ENCODE measurements at places on chromosomes 3 and 15.

- DNase-seq, result no peak
Observed at GRCh38 chr15:74784426-74785193, 2.7 kb downstream of the CSK start.

GRCh38 chr3:102192575-102192974, 242.2 kb upstream of the ZPLD1 start:
- DNase-seq, result no peak

- DNase-seq, result peak; percentile 78
Observed at GRCh38 chr3:184284696-184285095, 8.9 kb downstream of the ECE2 start.

DNA sequence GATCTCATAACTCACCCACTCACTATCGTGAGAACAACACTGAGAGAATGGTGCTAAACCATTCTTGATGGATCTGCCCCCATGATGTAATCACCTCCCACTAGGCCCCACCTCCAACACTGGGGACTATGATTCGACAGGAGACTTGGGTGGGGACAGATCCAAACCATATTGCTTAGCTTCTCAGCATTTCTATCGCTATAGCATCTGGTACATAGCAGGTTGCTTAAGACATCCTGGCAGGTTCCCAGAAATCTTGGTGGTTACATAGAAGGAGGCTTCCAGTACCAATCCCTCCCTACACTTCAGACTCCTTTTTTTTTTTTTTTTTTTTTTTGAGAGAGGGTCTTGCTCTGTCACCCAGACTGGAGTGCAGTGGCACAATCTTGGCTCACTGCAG, 487.8 kb downstream of the EDEM1 start:
- DNase-seq, result no peak

GRCh38 chr3:192433704-192434103, 293.6 kb downstream of the FGF12 start:
- no peak for DNase-seq

DNA sequence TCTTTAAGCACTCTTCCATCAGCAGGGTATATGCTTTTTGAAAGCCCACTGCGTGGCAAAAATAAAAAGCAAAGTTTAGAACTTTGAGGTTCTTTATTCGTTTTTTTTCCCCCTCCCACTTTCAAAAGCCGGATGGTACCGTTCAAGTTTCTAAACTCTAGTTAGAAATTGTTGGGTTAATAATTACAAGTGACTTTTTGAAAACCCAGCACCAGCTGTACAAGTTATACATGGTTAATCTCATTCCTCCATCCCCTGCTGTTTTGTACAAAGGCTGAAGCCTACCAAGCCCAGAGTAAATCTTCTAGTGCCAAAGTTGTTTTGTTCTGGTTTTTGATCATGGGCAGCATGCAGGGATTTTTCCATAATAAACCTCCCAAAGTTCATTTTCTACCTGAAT, 48.6 kb downstream of the WDR72 start:
- DNase-seq, result no peak

DNA sequence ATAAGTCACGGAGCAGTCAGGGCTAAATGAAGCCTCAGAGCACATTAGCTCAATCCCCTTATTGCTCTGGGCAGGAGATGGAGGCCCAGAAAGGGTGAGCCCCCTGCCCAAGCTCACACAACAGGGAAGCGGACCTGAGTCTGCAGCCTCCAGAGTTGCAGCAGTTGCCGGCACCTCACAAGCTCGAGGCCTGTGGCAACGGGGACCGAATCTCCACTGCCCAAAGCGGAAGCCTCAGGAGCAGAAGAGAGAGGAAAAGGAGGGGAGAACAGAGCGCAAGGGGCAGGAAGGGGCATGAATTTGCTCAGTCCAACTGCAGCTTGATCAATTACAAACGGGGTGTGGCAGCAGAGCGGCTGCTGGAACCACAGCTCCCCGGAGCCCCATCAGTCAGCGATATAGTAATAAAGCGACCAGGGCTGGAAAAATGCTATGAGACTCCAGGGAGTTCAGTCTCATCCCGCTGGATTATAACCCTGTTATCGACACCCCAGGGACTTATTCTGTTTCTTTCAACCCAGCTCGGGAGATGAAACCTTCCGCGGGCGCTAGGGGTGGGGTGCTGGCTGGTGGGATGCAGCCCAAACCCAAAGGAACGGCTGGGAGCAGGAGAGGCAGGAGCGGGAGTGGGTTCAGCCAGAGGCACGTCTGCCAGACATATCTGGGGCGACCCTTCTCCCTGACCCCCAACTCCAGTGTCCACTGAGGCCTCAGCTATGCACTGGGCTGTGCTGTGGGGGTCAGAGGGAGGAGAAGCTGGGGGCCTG, 219.7 kb upstream of the LINGO1 start:
- peak; percentile 38 for DNase-seq

DNA sequence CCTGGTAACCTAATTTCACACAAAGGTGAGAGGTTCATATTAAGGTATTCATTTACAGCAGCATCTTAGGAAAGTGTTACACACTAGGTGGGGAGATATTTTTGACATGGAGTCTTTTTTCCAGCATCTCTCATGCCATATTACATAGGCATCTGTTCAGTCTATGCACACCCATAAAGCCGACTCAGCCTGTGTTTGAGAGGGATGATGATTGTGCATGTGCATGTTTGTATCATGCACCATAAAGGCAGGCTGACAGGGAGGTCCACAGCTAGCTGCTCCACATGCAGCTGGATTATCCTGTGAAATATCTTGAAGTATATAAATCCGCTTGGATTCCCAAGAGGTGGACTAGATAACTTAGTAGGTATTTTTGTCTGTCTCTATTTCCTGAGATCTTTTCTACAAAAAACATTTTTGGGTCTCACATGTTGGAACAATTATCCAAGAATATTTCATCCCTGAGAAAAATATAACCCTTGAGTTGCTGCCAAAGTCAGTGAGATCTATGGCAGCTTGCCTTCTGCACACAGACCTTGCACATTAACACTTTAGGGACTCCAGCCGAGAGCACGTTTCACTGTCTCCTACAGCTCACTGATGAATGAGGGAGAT, 288.4 kb upstream of the DPH6 start:
- DNase-seq, result no peak

DNA sequence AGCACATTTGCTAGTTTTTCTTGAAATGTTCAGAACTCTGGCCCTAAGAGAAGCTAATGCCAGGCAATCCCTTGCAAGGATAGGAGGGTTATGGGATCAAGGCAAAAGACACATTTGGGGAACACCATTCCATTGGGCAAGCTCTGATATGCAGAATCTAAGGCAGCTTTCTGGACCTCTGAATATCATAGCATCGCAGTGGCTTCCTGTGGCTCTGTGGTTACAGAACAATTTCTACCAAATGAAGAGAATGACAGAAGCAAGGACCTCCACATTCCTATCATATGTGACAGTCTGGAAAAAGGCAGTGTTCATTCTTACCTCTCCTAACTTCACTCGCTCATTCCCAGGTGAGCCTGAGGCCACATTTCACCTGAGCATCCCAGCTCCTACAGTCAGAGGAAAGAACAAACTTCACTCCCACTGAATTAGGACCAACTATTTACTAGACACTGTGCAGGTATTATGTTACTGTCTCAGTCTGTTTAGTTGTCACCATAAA, 836.1 kb upstream of the CFAP20DC start:
- DNase-seq, result no peak

DNA sequence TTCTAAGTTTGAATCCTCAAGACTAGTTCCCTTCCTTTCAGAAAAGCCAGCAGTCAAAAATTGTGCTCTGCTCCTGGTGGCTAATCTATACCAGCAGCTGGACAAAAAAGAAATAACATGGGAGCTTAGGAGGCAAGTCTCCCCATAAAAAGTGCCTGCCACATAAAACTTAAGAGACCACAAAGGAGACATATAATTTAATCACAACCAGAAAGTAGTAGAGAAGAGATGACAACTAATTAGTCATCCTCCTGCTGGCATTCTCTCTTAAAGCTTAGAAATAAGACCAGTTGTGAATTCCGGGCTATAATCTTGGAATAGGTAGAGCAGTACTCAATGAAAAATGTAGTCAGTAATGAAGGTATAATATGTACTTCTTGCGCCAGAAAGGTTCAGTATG, 20.2 kb upstream of the IMPG2 start:
- no peak for DNase-seq

DNA sequence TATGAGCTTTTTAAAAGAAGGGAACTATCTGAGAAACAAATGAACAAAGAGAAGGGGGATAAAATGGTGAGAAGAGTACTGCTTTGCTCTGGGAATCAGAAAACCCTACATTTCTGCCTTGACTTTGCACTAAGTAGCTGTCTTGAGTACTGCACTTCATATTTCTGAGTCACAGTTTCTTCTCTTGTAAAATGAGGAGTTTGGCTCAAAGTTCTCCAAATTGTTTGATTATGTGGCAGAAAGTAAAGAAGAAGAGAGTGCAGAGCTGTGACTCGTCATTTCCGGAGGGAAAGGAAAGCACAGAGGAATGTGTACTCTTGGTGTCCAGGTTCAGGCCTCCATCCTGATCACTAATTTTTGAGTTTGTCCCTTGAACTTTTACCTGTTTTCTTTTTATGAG, 54.7 kb downstream of the TP63 start:
- no peak for DNase-seq

- no peak for DNase-seq
Observed at GRCh38 chr3:100319951-100320350, 14.6 kb upstream of the NIT2 start.

DNA sequence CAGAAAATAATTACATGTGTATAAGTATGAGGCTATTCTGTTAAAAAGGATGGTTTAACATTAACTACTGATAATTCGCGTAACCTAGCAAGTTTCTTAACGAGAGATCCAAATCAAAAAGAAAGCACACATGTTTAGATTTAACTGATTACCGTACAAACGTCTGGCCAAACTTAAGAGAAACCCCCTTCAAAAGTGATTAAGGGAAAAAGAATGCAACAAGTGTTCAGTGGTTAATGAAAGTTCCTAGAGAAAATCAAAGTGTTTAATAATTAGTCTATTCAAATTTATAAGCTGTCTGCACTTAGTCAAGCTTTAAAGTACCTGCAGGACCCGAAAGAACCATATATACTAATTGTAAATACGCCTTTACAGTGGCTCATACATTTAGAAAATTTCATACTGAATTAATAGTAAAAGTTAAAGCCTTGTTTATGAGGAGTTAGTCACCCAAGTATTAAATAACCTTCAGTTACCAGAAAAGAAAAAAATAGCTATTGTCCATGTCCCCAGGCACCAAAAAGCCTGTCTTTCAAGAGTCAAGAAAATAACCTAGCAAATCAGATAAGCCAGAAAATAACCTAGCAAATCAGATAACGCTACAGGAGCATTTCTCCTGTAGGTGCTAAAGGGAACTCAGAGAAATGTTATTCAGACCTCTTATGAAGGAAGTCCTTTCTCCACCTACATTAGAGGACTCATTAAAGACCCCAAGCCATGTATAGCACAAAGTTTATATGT, 34.6 kb downstream of the ZNF589 start:
- DNase-seq, result no peak

GRCh38 chr15:39530480-39531342, 50.2 kb upstream of the THBS1 start:
- DNase-seq, result no peak

DNA sequence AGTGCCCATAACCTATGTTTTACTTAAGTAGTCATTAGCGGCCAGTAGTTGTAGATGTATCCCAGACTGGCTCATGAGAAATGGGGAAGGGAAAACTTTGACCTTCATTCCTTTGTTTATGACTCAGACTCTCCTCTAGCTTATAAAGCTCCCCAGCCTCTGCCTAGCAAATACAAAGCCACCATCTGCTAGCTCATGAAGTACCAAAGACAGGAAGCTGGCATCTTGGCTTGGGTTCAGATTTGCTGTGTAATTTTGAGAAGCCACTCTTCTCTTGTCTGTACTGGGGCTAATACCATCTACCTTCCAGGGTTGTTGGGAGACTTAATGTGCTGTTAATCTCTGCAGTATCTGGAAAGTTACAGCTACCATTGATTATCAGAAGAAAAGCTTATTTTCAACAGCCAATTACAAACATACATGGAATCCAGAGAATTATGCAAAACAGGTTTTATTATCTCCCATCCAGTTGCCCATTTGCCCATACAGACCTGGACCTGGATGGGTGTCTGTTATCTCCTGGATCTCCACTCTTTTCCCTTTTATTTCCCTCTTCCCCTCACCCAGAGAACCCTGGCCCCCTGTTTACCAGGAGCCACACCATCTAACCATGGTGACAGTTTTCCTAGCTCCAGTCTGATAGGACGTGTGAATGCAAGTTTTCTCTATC, 153.8 kb downstream of the SEMA6D start:
- no peak for DNase-seq

DNA sequence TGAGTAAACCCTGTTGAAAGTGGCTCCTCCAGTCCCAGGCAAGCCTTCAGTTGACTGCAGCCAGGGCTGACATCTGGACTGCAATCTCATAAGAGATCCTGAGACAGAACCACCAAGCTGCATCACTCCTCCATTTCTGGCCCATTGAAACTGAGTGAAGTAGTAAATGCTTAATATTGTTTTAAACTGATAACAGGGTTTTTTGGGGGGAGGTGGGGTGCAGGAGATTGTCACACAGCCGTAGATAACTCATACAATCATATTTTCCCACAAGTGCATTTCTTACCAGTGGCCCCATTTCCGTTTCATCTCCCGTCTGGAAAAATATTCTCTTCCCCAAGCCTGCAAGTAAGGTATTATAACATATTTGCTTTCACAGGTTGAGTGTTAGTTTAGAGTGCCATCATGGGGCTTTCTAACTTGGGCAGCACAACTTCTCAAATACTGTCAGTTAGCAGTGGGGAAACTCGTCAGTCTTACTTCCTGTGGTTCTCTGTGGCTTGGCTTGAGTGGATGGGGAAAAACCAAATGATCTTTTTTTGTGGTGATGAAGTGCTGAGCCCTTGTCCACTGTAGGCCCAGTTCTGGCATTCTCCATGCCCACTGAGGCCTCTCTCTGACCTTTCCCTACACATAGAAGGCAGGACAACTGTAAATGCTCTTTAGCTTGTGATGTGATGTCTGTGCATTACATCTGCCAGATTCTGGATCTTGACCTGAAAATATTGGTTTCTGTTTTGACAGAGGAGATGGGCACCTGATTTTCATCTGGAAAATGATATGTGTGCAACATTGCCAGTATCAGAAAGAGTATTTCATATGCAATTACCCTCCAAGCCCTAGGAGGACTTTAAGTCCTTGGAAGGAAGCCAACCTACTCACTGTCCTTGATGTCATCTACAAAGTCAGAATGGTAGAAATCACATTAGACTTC, 90.1 kb upstream of the BHLHE40 start:
- DNase-seq, result no peak

- peak; percentile 69 for DNase-seq
Observed at GRCh38 chr15:100770661-100771584, 108.7 kb upstream of the ALDH1A3 start.
